ENCODE measurements at places on chromosomes 3 and 15.

DNA sequence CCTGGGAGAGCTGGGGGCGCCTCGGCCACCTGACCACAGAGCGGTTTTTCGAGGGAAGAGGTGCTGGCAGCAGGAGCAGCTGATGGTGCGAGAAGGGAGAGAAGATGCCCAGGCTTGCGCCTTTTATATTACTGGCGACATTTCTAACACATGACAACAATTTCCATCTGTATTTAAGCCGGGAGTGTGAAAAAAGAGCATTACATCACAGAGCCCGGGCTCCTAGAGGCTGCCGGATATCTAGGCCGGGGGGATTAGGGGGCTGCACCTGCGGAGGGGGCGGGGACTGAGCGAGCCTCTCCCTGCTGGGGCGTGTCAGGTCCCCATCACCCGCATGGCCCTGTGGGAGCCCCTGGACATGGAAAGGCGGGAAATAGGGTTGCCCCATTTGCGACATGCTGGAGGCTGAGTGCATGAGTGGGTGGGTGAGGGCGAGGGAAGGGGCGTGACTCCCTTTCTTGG is 440.7 kb downstream of the MAGI1 start:
- DNase-seq: peak; percentile 32

- DNase-seq: no peak
Measured at GRCh38 chr3:16795581-16795980, 89.2 kb upstream of the PLCL2 start.

DNA sequence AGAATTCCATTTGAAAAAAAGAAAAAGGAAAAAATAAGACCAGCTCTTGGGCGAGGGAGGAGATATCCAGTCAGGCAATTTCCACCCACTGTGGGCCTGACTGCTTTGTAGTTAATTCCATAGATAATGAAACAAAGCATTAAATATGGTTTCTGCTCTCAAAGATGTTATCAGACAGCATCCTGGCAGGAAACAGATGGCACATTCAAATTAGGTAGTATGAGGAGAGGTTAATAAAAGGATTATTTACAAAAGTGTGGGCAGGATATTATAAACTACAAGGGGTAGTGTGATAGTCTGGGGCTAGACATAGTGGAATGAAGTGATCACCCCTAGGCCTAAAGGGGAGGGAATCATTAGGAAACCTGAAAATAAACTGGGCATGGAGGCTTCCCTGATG is 193.2 kb downstream of the CLSTN2 start:
- DNase-seq: no peak

GRCh38 chr3:159238646-159239045 is 436.8 kb downstream of the MFSD1 start:
- DNase-seq: no peak

GRCh38 chr3:106566277-106566676 is 697.5 kb upstream of the CBLB start:
- DNase-seq: no peak

- no peak for DNase-seq
Measured at GRCh38 chr3:55969634-55970033, 482.5 kb upstream of the WNT5A start.

DNA sequence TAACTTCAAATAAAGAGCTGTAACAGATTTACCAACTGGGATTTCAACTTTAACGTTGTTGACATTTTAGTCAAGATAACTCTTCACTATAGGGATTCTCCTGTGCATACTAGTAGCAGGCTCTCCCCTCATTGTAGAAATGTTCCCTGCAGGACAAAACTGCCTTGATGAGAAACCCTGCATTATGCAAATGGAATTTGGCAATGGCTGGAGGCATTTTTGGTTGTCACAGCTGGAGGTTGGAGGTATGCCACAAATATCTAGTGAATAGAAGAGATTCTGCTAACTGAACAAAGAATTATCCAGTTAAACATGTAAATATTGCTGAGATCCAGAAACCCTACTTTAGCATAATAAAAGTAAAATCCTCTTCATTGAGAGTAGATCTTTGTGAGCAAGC is 928.8 kb upstream of the ALCAM start:
- DNase-seq: no peak

DNA sequence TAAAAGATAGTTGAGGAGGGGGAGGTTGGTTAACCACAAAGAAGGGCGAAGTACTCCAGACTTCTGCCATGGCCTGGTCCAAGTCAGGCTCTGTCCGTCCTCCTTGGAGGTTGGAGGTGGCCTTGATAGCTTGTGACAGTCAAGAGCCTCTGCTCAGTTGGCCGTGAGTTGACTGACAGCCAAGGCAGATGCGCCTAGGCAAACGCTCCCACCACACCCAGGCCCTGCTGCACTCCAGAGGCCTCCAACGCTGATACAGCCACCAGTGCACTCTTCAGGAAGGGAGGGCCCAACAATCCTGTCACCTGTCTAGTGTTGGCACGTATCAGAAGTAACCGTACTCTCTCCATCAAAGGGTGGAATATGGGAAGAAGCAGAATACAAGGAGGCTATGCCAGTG is 9.3 kb downstream of the RBPMS2 start:
- no peak for DNase-seq

DNA sequence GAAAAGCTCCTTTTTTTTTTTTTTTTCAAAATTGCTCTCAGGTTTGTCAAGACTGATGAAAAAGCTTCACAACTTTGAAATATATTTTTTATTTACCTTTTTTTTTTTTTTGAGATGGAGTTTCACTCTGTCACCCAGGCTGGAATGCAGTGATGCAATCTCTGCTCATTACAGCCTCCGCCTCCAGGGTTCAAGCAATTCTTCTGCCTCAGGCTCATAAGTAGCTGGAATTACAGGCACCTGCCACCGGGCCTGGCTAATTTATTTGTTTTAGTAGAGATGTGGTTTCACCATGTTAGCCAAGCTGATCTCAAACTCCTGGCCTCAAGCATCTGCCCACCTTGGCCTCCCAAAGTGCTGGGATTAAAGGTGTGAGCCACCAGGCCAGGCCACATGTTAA is 1515.0 kb downstream of the OTOL1 start:
- DNase-seq: no peak

GRCh38 chr3:55780913-55781312 is 293.8 kb upstream of the WNT5A start:
- no peak for DNase-seq

- DNase-seq: no peak
Measured at GRCh38 chr15:28026221-28026620, 72.9 kb downstream of the OCA2 start.

DNA sequence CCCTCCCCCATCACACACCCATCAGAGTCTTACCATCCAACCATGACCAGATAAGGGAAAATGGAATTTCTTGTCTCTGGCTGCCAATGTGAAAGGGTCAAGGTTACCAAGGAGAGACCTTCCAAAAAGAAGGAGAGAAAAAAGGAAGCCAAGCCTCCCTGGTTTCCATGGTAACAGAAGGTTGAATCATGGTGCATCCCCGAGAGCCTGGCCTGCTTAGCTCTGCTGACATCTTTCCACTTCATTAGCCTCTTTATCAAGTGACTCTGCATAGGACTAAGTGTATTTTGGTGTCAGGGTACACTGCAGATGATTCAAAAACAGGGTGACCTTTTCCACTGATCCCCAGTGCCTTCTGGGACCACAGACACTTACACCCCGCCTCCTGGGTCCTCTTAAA is 225.7 kb upstream of the PPP2R3A start:
- DNase-seq: no peak

DNA sequence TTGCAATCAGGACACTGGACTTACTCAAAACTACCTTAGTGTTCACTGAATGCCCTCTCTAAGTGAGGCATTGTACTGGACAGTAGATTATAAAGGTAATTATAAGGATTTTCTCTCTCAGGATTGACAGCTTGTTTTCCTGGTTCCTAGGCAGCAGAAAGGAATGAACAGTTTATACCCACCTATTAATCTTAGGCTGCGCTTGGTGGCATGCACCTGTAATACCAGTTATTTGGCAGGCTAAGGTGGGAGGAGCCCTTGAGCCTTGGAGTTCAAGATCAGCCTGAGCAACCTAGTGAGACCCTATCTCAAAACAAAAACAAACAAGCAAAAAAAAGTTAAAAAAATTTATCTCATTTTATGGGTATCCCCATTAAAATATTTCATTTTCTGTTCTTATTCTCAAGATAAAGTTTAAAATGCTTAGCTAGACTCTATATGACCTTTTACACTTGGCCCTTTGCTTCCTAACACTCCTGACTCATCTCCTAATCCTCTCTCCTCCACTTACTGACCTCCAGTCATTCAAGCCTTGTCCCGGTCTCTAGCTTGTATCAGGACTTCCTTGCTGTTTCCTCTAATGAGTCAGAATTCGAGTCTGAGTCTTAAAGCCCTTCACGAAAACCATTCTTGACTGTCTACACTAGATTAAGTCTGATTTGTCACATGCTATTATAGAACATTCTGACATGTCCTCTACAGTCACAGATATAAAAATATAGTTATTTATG is 348.6 kb downstream of the NLGN1 start:
- DNase-seq: no peak

DNA sequence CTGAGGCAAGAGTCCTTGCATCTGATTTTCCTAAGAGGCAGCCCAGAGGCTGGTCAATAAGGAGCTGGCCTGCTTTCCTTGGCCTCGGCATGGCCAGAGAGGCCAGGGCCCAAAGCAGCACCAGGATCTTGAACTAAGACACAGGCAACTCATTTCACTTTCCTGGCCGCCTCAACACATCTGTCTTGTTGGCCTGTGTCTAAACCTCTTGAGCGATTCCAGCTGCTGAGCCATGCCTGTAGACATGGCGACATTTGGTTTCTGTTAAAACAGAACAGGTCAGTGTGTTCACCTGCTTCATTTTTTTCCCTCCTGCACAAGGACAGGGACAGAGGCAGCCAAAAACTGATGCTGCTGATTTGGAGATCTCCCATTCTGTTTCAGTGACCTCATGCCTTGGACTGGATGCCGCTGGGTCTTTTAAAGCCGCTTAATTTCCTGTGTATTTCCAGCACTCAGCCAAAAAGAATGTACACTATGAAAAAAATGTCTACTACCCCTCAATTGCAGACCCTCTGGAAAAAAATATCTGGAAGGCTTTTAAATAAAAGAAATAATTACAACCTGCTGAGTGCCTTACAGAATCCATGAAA is 266.6 kb upstream of the ICE2 start:
- DNase-seq: no peak

DNA sequence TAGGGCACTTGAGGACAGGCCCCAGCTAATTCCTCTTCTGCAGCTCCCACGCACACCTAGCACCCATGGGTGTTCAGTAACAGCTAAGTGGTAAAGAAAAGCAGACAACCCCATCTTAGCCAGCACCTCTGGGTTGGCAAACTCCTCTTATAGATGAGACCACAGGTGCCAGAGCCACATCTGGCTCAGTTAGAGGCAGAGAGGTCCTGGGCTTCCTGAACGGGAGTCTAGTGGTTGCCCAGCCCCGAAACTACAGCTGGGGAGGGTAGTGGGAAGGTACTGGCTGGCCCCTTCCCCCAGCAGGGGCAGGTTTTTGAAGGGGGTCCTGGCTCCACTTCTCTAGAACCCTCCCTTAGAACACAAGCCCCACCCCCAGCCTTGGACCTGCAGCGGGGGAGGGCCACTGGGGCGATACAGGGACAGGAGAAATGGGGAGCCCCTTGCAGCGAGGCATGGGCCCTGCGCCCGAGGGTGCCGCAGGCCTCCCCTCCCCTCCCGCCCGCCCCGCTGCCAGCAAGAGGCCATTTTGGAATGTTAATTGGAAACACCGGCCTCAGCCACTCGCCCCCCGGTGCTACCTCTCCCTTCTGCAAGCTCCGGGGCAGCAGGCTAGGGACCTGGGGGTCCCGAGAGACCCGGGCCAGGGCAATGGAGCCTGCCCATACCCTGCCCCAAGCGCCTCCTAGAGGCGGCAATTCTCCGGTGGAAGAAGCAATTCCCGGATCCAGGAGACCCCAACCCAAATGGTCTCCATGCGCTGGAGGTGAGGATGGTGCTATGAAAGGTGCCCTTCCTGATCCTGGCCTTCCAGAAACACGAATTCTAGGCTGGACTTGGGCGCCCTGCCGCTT is 1.5 kb downstream of the DUSP7 start:
- peak; percentile 66 for DNase-seq

DNA sequence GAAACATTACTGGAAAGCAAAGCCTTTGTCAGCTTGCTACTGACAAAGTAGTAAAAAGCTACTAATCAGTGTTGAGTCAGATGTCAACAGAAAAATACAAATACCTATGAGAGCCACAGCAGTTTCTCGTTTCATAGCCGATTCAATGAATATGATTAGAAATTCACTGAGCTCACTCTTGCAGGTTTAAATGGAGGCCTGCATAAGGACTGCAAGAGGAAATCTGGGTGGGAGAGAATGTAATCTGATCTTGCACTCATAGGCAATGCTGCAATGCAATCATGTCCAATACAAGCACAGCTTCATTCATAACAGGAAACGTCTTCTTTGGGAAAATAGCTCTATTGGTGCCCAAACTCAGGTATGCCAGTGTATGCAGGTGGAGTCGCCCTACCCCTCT is 608.8 kb downstream of the ROBO2 start:
- DNase-seq: no peak

- DNase-seq: no peak
Measured at GRCh38 chr3:15791525-15791924, 6.3 kb downstream of the ANKRD28 start.

- no peak for DNase-seq
Measured at GRCh38 chr3:9765865-9766264, 3.9 kb downstream of the CAMK1 start.

- no peak for DNase-seq
Measured at GRCh38 chr15:47383801-47384200, 333.5 kb upstream of the SEMA6D start.

- DNase-seq: peak; percentile 99
Measured at GRCh38 chr3:195909644-195910498, 1.5 kb upstream of the TNK2 start.

DNA sequence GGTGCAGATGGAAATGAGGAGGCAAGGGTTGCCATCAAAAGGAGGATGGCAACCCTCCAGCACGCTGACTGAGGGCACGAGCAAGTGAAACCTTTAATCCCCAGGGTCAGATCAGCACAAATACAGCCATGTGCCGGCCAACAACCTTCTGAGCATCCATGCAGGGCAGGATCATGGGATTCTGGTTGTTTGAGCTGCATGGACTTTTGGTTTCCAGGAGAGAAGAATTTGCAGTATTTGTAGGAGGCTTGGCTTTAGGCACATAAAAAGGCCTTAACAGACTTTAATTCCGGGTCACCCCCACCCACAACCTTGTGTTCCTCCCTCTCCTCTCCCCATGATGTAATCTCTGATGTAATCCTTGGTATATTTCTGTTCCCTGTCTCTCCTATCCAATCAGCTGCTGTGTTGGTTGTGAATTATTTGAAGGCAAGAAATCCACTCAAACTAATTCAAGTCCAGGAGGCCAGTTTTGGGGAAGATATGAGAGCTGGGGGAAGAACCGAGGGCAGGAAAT is 254.3 kb downstream of the SHQ1 start:
- no peak for DNase-seq

- no peak for DNase-seq
Measured at GRCh38 chr15:69540622-69541021, 88.0 kb downstream of the RPLP1 start.

- no peak for DNase-seq
Measured at GRCh38 chr15:90033006-90033405, 31.9 kb downstream of the ZNF710 start.

GRCh38 chr3:105495021-105495420 is 128.3 kb downstream of the ALCAM start:
- DNase-seq: no peak

GRCh38 chr3:186536883-186537844 is 7.0 kb downstream of the CRYGS start:
- DNase-seq: no peak
